DMS53 (cell line): ENCODE measurements at places on chromosomes 4 and X.

DNA sequence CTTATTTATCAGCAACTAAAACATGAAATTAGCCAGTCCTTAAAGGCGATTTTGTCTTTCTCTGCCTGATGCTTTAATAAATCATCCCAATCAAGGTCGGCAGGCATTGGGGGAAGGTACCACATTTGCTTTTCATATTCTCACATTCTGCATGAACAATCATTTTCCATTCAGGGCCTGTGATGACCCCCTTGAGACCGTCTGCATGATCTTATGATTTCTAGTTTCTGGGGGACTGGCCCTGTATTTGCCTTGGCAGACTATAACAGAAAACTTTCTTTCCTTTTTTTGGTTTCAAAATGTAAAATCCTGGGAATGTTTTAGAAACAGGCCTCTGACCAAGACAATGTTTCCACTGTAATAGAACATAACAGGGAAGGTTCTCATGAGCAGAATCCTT lies 296.8 kb downstream of the IDS start:
- no peak for DNase-seq

DNA sequence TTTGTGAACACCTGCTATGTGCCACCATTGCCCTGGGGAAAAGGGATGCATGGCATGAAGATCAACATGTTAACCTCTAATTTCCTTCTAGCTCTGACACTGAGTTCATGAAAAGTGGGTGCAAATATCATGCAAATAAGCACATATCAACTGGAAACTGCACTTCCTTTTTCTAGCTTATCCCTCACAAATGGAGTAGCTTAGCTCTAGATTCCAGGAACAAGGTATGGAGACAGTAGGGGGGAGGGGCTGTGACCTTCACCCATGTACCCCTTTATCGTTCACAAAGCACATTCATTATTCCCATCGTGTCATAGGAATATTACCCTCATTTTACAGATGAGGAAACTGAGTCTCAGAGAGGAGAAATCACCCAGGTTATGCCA lies 37.4 kb downstream of the STARD8 start:
- DNase-seq: no peak

GRCh38 chrX:136344320-136344719 lies 43.6 kb downstream of the ADGRG4 start:
- no peak for DNase-seq

DNA sequence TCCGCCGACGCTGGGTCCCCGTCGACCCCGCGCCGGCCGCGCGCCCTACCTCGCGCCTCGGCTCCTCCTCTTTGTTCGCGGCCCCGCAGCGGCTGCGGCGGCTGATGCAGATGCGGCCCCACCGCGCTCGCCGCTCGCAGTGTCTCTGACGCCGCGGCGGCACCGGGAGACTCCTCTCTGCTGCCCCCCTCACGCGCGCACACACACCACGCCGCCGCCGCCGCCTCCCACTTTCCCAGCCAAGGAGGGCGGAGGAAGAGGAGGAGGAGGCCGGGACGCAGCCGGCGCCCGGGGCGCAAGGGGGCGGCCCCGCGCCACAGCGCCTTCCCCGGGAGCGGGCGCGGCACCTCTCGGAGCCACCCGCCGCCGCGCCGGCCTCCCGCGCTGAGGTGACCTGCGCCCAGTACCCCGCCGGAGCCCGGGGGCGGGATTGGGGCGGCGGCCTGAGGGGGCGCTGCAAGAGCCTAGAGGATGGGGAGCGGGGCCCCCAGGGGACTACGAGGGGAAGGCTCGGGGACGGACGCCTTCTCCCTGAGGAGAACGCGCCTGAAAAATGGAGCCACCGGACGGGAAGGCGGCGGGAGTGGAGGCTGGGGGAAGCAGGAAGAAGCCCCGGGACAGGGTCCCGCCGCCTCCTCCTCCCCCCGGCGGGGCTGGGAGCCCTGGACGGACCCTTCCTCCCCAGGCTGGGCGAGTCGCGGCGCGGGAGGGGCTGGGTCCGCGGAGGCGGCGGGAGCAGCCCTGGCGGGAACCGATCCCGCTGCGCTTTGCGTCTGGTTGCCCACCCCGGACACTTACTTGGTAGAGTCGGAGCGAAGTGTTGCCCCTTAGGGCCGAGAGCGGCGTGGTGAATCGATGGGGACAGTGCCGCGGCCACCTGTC lies at the start of gene SH3RF1:
Gene SH3RF1, minus strand, starts transcription at position 147 of the 882 bp plus-strand sequence. CDS start 1,744 bp downstream, outside the sequence.
- DNase-seq: peak; percentile 84

- peak; percentile 92 for DNase-seq
Observed at GRCh38 chrX:17377091-17377717, 2.2 kb downstream of the NHS start.

DNA sequence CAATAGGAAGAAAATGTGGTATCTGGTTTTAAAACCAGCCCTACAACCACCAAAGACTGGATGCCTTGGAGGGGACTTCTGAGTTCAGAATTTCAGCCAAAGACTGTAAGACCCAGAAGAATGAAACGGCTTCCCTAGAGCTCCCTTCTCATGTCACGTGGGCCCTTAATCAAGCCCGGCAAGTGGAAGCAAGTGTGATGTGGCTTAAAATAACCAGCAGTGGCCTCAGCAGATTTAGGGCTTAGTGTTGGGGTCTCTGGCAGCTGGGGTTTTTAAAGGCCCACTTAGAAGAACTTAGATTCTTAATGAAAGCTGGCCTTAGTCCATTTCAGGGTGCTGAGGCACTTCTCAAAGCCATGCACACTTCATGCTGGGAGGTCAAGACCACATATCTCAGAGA lies 111.2 kb upstream of the TBC1D9 start:
- no peak for DNase-seq

GRCh38 chr4:89708903-89709421 lies 128.0 kb downstream of the SNCA start:
- no peak for DNase-seq

GRCh38 chr4:8048856-8049676 lies 109.4 kb upstream of the AFAP1 start:
- DNase-seq: peak; percentile 69

DNA sequence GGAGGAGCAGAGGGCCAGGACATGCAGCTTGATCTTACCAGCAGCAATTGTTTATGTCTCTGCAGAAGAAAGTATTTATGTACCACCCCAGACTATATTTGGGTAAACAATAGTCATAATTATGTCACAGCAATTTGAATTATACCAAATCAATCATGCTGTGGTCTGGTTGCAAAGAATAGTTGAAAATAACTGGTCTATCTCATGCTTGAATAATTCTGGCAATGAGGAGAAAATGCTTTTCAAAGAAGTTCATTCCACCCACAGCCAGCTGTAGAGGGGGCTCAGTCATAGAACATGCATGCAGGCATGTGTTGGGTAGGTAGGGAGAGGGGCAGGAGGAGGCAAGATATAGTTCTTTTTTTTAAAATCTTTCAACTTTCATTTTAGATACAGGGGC lies 399.2 kb downstream of the IL15 start:
- DNase-seq: no peak

- peak; percentile 21 for DNase-seq
Observed at GRCh38 chr4:102867278-102868152, 1.3 kb upstream of the CISD2 start.
